ENCODE measurements at places on chromosomes 2 and 18.

DNA sequence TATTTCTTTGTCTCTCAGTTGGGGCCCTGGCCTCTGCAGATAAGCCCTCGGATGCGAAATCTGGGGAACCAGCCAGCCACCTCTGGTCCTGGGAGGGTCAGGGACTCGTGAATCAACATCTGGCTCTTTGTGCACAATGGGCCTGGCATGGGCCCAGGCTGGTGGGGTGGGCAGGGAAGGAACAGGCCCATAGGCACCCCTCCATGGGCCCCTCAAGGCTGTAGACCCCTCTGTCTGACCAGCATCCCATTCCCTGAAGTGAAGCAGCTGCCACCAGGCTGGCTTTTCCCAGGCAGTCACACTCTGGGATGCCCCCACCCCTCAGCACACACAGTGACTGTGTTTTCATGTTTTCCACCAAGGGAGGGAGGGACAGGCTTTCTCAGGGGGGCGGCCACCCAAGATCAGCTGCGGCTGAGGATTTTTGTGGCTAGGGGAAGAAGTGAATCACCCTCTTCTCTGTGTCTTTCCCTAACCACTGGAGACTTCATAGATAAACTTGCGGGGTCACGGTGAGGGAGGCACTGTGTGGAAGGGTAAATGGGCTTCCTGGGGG, 166.0 kb downstream of the AGAP1 start:
- no peak for DNase-seq

DNA sequence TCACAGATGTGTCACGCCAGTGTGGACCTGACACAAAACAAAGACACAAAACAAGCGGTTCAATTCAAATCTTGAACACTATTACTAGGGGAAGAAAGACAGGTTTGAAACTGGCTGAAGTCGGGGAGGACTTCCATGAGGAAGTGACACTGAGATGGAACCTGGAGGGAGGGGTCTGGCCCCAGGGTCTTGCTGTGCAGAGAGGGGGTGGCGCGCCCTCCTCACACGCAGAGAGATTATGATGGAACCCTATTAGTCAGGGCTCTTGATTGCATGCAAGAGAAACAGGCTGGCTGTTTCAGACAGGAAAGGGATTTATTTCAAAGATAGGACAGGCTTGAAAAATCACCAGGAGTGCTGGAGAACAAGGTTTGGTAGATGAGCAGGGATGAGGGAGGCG, 363.6 kb upstream of the HS6ST1 start:
- DNase-seq, result no peak

DNA sequence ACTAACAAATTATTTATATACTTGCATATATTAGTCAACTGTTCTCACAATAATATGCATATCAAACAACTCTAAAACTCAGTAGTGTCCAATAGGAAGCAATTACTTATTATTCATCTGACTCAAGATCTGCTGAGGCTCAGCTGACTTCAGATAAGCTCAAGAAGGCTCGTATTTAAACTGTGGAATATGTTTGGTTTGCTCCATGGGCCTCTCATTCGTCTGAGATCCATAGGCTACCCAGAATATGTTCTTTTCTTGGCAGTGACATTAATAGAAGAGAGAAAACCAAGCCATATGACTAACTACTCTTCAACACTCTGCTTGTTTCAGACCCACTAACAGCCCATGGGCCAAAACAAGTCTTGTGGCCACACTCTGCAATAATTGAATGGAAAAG, 107.7 kb upstream of the MAP2 start:
- no peak for DNase-seq

DNA sequence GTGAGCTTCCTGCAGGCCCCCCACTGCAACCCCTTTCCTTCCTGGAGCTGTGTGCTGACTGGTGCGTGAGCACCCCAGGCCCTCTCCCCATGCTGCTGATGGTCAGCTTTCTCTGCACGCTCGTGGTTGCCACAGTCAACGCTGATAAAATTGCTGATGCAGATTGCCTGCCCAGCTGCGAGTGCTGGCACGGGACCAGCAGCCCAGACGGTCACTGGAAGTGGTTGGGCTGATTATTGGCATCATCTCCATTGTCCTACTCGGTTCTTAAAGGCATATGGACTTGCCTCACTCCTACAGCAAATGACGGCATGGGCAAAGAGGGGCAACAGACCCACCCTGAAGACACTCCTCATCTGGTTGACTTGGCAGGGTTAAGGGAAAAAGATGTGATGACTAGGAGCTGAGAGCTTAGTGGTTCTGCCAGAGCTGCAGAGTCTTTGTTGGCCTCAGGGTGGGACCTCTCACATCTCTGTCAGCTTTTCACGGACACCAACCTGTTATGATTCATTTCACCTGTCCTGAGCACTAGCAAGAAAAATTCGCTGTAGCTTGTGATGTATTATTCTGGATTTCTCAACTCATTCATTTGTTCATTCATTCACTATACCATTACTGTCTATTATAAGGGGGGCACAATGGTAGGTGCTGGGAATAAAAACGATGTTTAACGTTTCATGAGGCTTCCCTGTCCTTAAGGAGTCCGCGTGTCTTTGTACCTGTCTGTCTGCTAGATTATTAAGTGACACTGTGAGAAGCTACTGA, 38.4 kb downstream of the PAX8 start:
- DNase-seq, result peak; percentile 76

GRCh38 chr18:13397504-13398163, 179.1 kb downstream of the LDLRAD4 start:
- DNase-seq, result no peak

DNA sequence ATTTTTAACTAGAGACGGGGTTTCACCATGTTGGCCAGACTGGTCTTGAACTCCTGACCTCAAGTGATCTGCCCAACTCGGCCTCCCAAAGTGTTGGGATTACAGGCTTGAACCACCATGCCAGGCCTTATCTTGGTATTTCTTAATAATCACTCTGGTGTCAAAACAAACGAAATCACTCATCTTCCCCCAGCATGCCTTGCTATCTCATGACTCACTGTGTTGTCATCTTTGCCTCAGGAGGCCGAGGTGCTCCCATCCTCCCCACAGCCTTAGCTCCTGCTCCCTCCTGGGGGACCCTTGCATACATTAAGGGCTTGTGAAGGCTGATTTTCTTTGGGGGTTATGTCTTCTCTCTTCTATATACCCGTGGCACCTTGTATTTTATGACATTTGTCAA, 250.1 kb upstream of the DPP10 start:
- DNase-seq, result no peak

- peak; percentile 68 for DNase-seq
These were observed 289.4 kb downstream of the ZEB2 start for GRCh38 chr2:144230448-144231085.

DNA sequence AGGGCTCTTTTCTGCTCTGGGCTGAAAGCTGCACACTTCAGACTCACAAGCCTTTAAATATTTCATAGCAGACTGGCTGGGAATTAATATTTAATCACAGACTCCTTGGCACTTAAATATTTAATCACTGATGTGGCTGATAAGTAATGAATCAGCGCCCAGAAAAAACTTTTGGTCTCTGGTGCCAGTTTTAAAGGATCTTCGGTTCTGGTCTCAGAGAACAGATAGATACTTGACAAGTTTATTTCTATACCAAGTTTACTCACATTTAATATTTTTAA, 201.2 kb downstream of the MYCN start:
- no peak for DNase-seq

GRCh38 chr2:157725846-157726245, 97.2 kb upstream of the ACVR1C start:
- no peak for DNase-seq

DNA sequence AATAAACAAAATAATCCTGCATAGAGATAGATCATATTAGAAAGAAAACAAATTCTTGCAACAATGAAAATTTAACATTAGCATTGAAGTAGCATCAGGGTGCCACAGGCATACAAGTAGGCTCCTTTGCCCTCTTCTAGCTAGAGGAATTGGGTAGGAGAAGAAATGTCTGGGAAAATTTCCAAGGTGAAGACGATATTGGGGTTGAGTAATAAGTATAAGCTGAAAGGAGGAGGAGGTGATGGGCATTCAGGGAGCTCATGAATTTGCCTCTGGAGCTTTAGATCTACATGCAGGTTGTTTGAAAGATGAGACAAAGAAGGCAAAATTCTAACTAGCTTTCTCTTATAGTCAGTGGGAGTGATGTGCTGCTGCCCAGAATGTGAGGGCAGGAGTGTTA, 504.9 kb downstream of the CCDC85A start:
- DNase-seq, result no peak

DNA sequence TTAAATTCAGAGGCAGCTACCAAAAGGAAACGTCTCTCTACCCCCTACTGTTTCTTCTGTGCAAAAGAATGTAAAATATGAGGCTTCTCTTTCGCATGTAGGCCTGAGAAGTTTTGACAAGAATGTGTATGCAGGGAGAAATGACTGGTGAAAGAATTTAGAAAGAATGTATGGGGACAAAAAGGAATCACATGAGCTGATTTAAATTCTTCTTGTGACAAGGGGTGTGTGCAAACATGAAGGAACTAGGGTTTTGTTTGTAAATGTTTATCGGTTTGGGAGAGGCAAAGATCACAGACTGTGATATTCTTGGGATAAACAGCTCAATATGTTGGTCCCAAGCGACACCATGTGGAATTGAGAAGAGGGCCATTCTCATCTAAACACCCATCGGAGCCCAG, 345.2 kb upstream of the VRK2 start:
- DNase-seq, result no peak

DNA sequence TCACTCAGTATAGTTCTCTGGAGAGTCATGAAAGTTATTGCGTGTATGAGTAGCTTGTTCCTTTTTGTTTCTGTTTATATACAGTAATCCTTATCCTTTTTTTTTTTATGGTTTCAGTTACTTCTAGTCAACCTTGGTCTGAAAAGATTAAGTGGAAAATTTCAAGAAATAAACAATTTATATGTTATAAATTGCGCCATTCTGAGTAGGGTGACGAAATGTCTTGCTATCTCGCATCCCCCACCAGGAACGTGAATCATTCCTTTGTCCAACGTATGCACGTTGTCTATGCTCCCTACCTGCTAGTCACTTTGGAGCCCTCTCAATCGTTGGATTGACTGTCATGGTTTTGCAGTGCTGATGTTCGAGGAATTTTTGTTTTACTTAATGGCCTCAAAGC, 60.4 kb downstream of the FAM117B start:
- no peak for DNase-seq

GRCh38 chr2:155442755-155443372, 744.4 kb downstream of the KCNJ3 start:
- DNase-seq, result no peak

DNA sequence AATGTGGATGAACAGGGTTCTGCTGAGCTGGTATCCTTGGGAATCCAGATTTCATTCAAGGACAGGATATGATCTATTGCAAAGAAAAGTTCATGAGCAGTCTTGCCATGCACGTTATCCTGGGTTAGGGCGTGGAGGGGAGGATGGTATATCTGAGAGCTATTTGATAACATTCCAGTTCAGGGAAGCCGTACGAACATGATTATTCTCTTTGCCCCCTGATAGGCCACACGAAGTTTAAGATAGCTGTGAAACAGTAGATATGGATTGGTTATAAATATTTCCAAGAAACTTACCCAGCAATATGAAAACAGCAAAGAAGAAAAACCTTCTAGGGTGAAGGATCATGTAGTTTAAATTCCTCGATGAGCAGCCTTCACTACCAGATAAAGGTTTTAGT, 171.9 kb downstream of the LTBP1 start:
- DNase-seq, result no peak

- no peak for DNase-seq
These were observed 53.3 kb upstream of the CCDC195 start for GRCh38 chr2:224769489-224769888.

GRCh38 chr18:45255197-45255890, 359.9 kb upstream of the SLC14A2 start:
- no peak for DNase-seq

DNA sequence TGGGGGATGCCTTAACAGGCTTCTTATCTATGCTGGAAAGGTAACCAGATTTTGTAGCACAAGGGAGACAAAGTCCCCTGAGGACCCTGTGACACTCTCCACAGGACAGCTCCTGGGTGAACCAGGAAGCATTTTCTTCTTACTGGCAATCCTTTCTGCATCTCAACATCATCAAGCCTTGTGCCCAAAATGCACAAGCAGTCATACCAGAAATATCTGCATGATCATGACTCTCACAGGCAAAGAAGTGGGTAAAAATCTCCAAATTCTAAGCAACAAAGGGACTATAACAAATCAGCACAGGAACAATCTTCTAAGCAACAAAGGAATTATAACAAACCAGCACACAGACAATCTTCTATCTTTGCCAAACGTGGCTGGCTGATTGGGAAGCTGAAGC, 99.1 kb upstream of the CD226 start:
- no peak for DNase-seq

DNA sequence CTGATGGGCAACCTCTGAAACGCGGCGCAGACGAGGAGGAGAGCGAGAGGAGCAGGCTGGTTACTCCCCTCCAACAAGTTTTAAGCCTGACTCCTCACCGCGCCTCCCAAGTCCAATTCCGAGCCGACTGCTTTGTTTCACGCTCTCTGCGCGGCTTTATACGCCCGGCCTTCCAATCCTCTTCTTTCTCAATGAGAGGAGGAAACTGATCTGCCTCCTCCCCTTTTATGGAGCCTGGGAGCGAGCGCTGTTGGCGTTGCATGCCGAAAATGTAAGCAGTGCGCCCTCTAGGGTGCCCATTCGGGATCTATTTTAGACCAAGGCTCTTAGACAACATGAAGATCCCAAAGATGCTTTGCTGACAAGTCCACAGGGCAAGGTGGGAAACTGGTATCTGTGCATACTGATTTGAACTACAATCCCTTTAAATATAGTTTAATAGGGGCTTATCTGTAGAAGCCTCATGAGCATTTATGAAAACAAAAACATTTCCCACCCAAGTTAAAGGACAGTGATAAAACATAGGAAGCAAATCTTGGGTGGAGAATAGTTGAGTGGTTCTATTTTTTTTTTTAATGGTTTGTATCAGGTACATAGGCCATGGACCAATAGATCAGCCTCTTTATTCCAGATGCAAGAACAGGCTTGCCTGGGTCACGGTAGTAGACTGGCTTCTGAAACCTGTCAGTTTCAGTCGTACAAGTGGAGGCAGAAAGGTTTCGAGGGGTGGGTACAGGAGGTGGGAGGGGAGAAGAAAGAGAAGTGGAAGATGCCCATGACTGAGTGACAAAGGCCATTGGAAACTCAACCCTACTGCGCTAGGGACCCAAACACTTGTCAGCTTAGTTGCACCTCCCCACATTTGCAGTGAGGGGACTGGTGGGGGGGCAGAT, at the start of gene RND3:
Gene RND3, minus strand, starts transcription at position 131 of the 893 bp plus-strand sequence. CDS start 250 bp downstream, outside the sequence.
- DNase-seq, result peak; percentile 96

DNA sequence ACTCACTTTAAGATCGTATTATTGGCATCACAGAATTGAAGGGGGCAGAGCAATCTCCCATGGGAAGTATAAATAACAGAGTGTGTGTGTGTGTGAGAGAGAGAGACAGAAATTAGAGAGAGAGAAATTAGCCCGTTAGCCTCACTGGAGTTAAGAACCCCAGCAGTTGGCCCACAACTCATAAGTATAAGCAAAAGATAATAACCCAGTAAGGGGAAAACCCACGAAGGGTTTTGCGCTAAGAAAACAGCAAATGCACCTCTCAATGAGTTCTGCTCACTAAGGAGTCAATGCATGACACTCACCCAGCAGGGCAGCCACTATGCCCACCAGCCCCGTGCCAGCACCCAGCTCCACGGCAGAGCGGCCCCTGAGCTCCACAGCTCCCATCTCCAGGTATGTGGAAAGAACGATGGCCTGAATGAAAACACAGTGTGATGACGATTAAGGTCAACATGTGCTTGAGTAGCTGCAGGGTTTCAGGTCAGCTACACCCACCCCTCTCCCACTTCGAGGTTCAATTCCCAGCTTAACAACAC, 3.6 kb downstream of the METTL21A start:
- no peak for DNase-seq

GRCh38 chr2:85504778-85505261, 34.1 kb upstream of the MAT2A start:
- DNase-seq, result peak; percentile 94

Measured in DMS 273 treated with DMSO at 0.1 percent for 48 hours (cell line).